ENCODE measurements at places on chromosomes 2 and 18.

- DNase-seq: no peak
Measured at GRCh38 chr2:45856391-45857274, 205.2 kb downstream of the PRKCE start.

GRCh38 chr2:215961981-215962380, 51.4 kb downstream of the MREG start:
- DNase-seq: no peak

- DNase-seq: no peak
Measured at GRCh38 chr18:3081584-3081991, 68.6 kb upstream of the LPIN2 start.

DNA sequence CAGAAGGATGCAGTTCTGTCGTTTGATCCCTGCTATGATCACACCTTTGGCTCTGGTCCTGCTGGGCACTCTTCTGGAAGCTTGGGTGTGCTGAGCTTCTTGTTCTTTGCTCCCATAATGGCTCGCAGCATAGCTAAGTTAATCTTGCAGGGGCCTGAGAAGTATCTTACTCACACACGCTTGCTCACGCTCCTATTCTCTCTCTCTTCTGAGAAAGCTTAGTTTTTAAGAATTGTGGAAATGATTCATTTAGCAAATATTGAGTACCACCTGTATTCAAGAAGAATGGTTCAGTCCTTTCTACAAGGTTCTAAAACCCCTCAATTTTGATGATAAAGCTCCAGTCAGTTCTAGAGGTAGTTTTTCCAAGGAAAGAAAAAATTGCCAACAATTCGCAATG, 40.6 kb downstream of the XRCC5 start:
- no peak for DNase-seq

- no peak for DNase-seq
Measured at GRCh38 chr2:58651930-58652329, 410.8 kb upstream of the FANCL start.

- no peak for DNase-seq
Measured at GRCh38 chr2:21836261-21836660, 712.5 kb downstream of the TDRD15 start.

DNA sequence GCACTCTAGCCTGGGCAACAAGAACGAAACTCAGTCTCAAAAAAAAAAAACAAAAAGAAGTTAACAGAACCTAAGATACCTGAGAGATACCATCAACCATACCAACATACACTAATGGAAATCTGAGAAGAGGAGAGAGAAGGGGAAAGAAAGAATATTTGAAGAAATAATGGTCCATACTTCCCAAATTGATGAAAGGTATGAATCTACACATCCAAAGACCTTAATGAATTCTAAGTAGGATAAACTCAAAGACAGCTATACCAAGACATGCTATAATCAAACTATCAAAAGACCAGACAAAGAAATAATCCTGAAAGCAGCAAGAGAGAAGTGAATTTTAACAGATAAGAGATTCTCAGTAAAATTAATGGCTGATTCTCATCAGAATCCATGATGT, 109.6 kb downstream of the TRABD2A start:
- DNase-seq: no peak

DNA sequence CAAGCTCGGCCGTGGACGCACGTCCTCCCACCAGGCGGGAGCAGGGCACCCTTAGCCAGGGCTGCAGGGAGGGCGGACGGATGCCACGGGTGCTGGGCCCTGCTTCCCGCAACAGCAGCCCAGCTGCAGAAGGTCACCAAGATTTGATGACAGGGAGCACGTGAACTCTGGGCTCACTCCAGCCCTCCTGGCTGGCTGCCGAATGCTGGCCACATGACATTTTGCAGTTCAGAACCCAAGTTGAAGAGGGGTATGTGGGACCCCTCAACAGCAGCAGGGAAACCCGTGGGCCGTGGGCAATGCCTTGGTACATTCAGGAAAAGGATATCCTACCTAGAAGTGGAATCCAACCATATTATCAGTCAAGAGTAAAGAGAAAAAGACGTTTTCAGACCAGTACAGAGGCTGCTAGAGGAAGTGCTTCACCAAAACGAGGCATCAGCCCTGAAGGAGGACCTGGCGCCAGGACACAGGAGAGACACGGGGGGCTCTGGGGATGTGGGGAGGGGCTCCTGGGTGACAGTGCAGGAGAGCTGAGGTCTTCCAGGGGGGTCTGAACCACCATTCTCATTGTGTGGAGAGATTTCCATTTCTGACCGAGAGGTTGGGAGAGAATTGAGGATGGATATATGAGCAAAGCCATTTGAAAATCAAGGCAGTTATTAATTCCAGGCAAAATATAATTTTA, 107.4 kb upstream of the CTDP1 start:
- no peak for DNase-seq

DNA sequence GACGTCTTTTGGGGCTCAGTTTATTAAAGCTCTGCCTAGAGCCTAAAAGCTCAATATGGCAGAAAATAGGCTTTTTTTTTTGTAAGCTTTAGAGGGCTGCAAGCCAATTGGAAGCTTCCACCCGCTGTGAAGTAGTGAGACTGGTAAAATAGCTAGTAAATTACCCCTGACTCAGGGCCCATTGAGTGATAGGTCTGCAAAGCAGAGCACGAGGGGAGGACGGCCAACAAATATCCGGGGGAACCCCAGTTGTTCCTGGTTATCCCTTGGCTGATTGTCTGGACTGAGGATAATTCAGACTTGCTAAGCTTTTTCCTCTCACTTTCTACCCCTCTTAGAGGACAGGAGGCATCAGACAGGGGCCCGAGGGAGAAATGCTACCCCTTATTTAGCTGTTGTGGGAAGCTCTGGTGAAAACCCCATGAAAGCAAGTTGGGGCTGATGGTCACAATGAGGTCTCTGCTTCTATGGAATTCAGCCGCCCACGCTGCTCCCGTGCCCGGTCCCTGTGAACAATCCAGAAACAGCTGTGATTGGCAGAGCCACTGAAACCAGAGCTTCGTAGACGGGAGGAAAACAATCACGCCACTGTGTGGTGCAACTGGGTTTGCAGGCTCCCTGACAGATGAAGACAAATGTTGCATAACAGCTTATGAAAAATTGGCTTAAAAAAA, 141.9 kb upstream of the LGALSL start:
- no peak for DNase-seq

DNA sequence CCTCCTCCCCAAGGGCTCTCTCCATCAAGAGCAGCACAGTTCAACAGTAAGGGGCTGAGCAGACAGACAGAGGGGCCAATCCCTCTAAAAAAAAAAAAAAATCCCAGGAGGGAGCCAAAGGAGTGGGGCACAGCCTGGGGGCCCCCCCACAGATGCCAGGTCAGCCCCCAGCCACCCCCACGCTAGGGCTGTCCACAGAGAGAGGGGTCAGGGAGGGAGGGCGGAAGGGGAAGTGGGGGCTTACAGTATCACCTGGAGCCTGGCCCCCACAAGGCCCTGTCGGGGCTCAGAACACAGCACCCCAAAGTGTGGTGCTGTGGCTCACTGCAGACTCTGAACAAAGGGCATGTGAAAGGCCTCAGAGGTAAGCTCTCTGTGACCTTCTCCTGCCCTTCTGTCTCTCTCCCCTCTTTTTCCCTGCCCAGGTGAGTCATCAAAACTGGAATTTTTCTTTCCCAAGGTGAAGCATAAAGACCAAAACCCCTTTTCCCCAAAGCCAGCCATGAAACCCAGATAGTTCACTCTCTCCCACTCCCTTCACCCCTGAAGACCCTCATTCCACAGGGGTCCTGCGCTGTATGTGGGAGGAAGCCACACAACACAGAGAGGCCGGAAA, 13.9 kb downstream of the BIN1 start:
- DNase-seq: no peak

- DNase-seq: no peak
Measured at GRCh38 chr2:101807242-101807641, 109.7 kb downstream of the MAP4K4 start.

GRCh38 chr2:114762986-114763385, 320.5 kb downstream of the DPP10 start:
- no peak for DNase-seq
